Hematopoietic multipotent progenitor cell treated with erythropoietin and hydrocortisone succinate and interleukin-3 and kit ligand, for 15 days (in vitro differentiated cells): ENCODE measurements at places on chromosomes 4 and X.

DNA sequence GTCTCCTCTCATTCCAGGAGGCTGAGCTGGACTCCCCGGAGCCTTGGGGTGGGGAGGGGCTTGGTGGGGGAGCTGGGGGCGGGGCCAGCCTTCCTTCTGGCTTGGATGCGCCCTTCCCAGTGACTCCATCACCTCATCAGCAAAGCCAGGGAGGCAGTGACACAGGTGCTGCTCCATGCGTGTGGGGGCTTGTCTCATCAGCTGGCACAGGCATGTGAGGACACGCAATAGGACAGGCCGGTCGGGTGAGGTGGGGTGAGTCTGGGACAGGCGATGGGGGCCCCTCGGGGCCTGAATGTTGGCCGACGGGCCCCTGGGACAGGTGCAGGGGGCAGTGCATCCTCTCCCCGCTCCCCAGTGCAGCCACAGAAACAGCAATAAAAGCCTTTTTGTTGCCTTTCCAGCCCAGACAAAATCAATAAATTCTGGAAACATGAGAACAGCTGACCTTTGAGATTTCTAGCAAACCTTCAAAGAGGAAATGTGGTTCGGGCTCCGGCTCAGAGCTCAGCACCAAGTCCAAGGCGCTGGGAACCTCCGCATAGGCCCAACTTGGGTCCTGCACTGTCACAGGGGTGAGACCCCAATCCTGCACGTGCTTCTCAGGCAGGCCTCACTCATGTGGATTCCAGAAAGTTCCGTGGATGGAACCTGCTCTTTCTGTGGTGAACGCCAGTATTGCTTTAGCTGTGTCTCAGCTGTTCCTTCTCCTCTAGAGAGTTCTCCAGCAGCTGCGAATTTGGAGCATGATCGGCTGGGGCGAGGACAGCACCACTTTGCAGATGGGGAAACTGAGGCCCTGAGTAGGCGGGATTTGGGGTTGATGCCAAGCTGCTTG, 18.5 kb downstream of the ADRA2C start:
- DNase-seq, result no peak

- DNase-seq, result no peak
Observed at GRCh38 chr4:61309616-61310015, 109.5 kb downstream of the ADGRL3 start.

GRCh38 chr4:32988165-32988811, 2268.1 kb downstream of the PCDH7 start:
- DNase-seq, result no peak

DNA sequence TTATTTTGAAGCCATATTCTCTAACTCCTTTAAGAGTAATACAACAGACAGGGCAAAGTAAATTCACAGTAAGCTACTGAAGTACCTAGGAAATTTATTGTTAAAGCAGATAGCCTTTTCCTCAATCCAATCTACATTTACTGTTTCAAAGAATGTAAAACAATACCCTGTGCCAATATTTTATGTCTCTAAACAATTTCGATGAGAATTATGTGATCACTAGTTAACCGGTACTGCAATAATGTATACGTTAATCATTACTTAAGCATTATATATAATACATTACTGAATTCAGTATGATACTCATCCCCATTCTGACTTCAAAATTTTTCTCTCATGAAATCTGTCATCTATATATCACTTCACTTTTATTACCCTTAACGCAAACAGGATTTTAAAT, 28.5 kb downstream of the KLHL13 start:
- no peak for DNase-seq

GRCh38 chr4:533318-534100, 34.5 kb downstream of the PIGG start:
- no peak for DNase-seq

DNA sequence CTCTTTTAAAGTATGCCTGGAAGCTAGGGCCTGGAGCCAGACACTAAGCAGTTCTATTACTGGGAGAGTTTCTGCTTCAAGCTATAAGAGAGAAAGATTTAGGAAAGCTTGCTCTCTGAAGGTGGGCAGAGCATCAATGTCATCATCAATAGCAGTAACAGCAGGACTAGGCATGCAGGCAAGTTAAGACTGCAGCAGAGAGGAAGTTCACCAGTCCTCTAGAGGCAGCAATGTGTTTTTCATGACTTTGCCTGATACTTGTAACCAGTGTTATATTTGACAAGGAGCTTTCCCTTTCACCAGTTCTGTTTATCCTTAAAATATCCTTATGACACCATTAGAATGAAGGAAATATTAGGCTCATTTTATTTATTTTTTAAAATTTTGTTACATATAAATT, 237.9 kb downstream of the KCTD8 start:
- DNase-seq, result no peak

DNA sequence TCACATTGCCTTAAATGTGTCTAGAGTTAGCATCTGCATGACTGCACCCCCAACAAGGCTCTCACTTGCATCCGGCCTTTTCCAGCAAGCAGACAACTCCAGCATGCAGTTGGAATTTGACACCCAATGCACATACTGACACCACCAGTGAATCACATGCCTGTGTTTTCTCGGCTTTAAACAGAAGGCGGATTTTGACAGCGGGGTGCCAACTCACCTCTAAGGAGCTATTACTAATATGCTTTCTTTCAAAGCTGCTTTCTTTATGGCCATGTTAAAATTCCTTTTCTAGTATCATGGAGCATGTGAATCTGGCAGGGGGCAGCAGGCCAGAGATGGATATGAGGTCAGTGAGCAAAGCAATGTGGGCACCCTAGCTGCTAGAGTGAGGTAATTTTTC, 78.0 kb upstream of the CLNK start:
- DNase-seq, result no peak

- DNase-seq, result no peak
Observed at GRCh38 chrX:10821293-10821692, 200.9 kb upstream of the MID1 start.

- no peak for DNase-seq
Observed at GRCh38 chrX:120379937-120380681, 18.2 kb downstream of the ATP1B4 start.

GRCh38 chr4:177558995-177559394, 116.8 kb upstream of the AGA start:
- no peak for DNase-seq

- no peak for DNase-seq
Observed at GRCh38 chrX:19017271-19017670, 33.4 kb upstream of the PHKA2 start.

GRCh38 chr4:40238008-40238699, 41.3 kb downstream of the RHOH start:
- DNase-seq, result no peak

GRCh38 chr4:20698820-20699219, 1.4 kb upstream of the PACRGL start:
- peak; percentile 9 for DNase-seq
